A549 treated with CORT108297 at 1 μM for 4 hours (cell line): ENCODE measurements at places on chromosomes 13 and 19. TPM values are rescaled to one million over a fixed set of nuclear protein-coding genes. Genes with fewer than 3 reads are reported as not detected.

The ZNF541 gene
- not detected in 5 replicates for total RNA-seq

The DLEU7 gene
- not detected in 5 replicates for total RNA-seq

The ELSPBP1 gene
- not detected in 5 replicates for total RNA-seq

The TMEM38A gene
- 1.2 to 1.5 TPM (median 1.3 TPM) in 5 replicates for total RNA-seq

The NTF4 gene
- total RNA-seq, result 0.46 to 0.58 TPM (median 0.51 TPM) in 5 replicates

The PTPRH gene
- 3.7 to 5.3 TPM (median 5.2 TPM) in 5 replicates for total RNA-seq

The OLFM4 gene
- total RNA-seq, result 0.02 TPM in 1 of 5 replicates, not detected in the others

The GPR12 gene
- not detected in 5 replicates for total RNA-seq

The A1BG gene
- total RNA-seq, result 9.0 to 15.1 TPM (median 12.4 TPM) in 5 replicates

The PRKCG gene
- 4.2 to 6.7 TPM (median 5.9 TPM) in 5 replicates for total RNA-seq

The PCCA gene
- 8.2 to 11.6 TPM (median 8.9 TPM) in 5 replicates for total RNA-seq

The TJP3 gene
- 0.29 to 0.53 TPM (median 0.33 TPM) in 5 replicates for total RNA-seq

The CATSPERD gene
- total RNA-seq, result 0.08 TPM in 1 of 5 replicates, not detected in the others

The RFPL4AL1 gene
- 0.28 TPM in 1 of 5 replicates, not detected in the others for total RNA-seq

The BEST2 gene
- 0.24 to 0.35 TPM (median 0.28 TPM) in 4 of 5 replicates, not detected in the other for total RNA-seq

The SMAD9 gene
- total RNA-seq, result 0.08 to 0.30 TPM (median 0.12 TPM) in 5 replicates

The KRTDAP gene
- not detected in 5 replicates for total RNA-seq

The NDUFA11 gene
- 194 to 311 TPM (median 301 TPM) in 5 replicates for total RNA-seq

The NDUFB7 gene
- total RNA-seq, result 158 to 214 TPM (median 202 TPM) in 5 replicates
